Sigmoid colon (tissue), 7 donors: ENCODE measurements at places on chromosomes 12 and 14. TPM values are rescaled to one million over a fixed set of nuclear protein-coding genes. Genes with fewer than 3 reads are reported as not detected.

The HAL gene
- total RNA-seq, result not detected

GRCh38 chr12:57604454-57604991 lies at the start of gene DTX3:
DTX3 (plus strand) TSS chr12:57604824; CDS start chr12:57606518, 1,694 bp downstream.
- peak within 1 kb of the TSS; percentile 78 for H3K4me3 ChIP-seq
- H3K4me1 ChIP-seq, result peaks cover 30% of the 10 kb centered on the region
- DNase-seq, result peak; percentile 78
- peaks cover 26% of the 10 kb centered on the region for H3K36me3 ChIP-seq

The PRH2 gene
- not detected for total RNA-seq

DNA sequence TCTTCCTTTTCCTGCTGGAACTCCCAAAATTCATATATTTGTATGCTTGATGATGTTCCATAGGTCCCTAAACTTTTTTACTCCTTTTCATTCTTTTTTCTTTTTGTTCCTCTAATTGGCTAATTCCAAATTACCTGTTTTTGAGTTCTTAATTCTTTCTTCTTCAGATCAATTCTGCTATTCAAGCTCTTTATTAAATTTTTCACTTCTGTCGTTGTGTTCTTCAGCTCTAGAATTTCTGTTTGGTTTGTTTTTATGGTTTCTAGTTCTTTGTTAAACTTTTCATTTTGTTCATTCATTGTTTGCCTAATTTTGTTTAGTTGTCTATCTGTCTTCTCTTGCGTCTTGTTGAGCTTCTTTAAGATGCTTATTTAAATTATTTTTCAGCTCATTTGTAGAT lies 154.8 kb downstream of the TPH2 start:
- no peak overlapping the region for H3K4me3 ChIP-seq
- DNase-seq, result no peak
- H3K27me3 ChIP-seq, result no peaks in the 10 kb centered on the region
- H3K36me3 ChIP-seq, result no peaks in the 10 kb centered on the region
- no peak overlapping the region for H3K27ac ChIP-seq

GRCh38 chr12:124663771-124664366 lies 96.5 kb upstream of the NCOR2 start:
- peak; percentile 71 for DNase-seq
- no peak overlapping the region for H3K27ac ChIP-seq
- H3K27me3 ChIP-seq, result no peaks in the 10 kb centered on the region
- H3K4me1 ChIP-seq, result no peaks in the 10 kb centered on the region

The KCNK13 gene
- total RNA-seq, result 1.1 TPM

The GLIPR1L1 gene
- total RNA-seq, result not detected

The SMIM41 gene
- total RNA-seq, result not detected

The KTN1 gene
- total RNA-seq, result 162 TPM
